ENCODE measurements at places on chromosomes 12 and 14.
A peak's percentile ranks its signal among the peaks of the same experiment; 100 is the strongest.

DNA sequence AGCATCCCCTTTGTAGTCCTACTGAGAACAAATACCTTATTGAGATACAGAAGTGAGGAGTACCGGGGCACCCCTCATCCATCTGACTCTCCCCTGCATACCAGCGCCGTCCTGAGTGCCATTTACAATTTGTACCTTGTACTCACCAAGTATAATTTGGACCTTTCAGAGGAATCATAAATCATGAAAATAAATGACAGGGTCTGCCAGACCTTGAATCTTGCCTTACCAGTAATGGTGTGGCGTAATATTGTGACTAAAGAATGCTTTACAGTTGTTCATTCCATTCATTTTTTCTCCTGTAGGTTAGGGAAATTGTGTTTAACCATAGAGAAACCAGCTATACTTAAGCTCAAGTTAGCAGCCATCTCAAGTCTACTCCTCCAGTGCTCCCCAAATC, 243.7 kb upstream of the RGS6 start:
- peaks cover 5% of the 10 kb centered on the region for H3K4me1 ChIP-seq
- H3K27me3 ChIP-seq = no peaks in the 10 kb centered on the region
- H3K27ac ChIP-seq = no peak overlapping the region
- no peak for ATAC-seq
- H3K36me3 ChIP-seq = no peaks in the 10 kb centered on the region
- H3K4me3 ChIP-seq = no peak overlapping the region

DNA sequence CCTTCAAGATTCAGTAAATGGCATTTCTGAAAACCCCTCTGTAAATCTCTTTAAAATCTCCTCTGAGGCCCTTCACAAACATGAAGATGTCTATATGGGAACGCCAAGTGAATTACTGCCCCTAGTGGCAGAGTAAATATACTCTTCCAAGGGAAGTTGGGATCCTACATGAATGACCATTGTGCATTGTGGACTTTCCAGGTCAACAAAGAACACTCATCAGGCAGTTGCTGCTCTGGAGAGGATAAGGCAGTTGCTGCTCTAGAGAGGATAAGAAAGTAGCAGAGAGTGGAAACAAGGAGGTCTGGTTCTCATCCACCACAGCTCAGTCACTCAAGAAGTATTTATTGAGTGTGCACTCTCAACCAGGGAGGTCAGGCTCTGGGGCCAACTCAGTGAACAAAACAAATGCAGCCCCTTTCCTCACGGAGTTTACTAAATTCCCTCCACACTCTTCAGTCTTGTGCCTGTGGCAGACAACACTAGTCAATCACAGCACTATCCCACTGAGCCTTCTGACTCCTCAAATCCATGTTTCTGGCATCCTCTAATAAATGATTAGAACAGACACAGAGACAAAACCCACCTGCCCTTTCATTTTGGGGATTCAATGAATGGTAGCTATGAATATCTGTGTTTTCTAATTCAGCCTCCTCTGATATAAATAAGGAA, 52.9 kb downstream of the SVOP start:
- H3K36me3 ChIP-seq = no peaks in the 10 kb centered on the region
- H3K4me3 ChIP-seq = no peak overlapping the region
- H3K27ac ChIP-seq = no peak overlapping the region
- no peaks in the 10 kb centered on the region for H3K4me1 ChIP-seq

DNA sequence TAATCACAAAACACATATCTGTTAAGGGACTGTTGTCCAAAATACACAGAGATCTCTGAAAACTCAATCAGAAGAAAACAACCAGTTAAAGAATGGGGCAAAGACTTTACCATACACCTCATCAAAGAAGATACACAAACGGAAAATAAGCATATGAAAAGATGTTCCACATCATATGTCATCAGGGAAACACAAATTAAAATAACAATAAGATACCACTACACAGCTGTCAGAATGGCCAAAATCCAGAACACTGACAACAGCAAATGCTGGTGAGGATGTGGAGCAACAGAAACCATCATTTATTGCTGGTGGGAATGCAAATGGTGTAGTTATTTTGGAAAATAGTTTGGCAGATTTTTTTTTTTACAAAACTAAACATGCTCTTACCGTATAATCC, 220.5 kb upstream of the FOXN3 start:
- no peak overlapping the region for H3K27ac ChIP-seq
- H3K27me3 ChIP-seq = no peaks in the 10 kb centered on the region
- H3K4me3 ChIP-seq = no peak overlapping the region
- ATAC-seq = no peak
- no peaks in the 10 kb centered on the region for H3K36me3 ChIP-seq

GRCh38 chr14:94541234-94541975, 19.8 kb upstream of the SERPINA4 start:
- peaks cover 54% of the 10 kb centered on the region for H3K27me3 ChIP-seq
- ATAC-seq = no peak
- no peaks in the 10 kb centered on the region for H3K36me3 ChIP-seq
- no peak overlapping the region for H3K4me3 ChIP-seq
- no peaks in the 10 kb centered on the region for H3K4me1 ChIP-seq

DNA sequence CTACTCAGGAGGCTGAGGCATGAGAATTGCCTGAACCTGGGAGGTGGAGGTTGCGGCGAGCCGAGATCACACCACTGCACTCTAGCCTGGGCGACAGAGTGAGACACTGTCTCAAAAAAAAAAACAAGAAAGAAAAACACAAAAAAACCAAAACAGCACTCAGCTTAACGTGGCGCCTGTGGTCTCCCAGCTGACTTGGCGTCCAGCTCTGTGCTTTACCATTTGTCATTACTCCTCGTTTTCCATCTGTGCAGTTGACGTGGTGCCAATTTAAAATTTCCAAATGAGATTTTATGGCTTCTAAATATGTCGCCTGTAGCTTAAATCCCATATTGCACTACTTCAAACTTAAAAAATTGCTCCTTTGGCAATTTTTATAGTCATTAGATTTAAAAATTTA, 2.0 kb downstream of the MGP start:
- peaks cover 13% of the 10 kb centered on the region for H3K36me3 ChIP-seq
- H3K4me3 ChIP-seq = peak overlapping the region; percentile 98
- H3K27ac ChIP-seq = peak overlapping the region; percentile 98
- H3K4me1 ChIP-seq = peaks cover 30% of the 10 kb centered on the region

GRCh38 chr14:91956616-91957015, 9.1 kb upstream of the FBLN5 start:
- H3K4me3 ChIP-seq = no peak overlapping the region
- no peaks in the 10 kb centered on the region for H3K36me3 ChIP-seq
- H3K27me3 ChIP-seq = peaks cover 8% of the 10 kb centered on the region
- H3K27ac ChIP-seq = no peak overlapping the region
- no peaks in the 10 kb centered on the region for H3K4me1 ChIP-seq
- ATAC-seq = no peak

- H3K4me1 ChIP-seq = no peaks in the 10 kb centered on the region
- H3K4me3 ChIP-seq = no peak overlapping the region
- no peaks in the 10 kb centered on the region for H3K36me3 ChIP-seq
- no peaks in the 10 kb centered on the region for H3K27me3 ChIP-seq
Measured at GRCh38 chr14:85416771-85417170, 113.2 kb upstream of the FLRT2 start.

DNA sequence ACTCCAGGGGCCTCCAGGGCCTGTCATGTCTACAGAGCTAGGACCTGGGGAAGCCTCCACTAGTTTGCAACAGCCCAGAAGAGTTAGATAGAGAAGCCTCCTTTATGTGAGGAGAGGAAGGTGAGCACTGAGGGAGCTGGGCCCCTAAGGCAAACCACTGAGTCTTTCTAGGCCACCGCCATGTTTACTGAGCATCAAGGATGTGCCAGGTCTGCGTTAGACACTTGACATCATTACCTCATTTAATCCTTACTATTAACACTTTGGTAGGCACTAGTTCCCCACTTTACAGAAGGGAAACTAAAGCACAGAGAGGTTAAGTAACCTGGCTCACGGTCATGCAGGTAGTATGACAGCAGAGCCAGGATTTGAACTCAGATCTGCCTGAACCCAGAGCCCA, 12.9 kb downstream of the CTDSP2 start:
- peak overlapping the region; percentile 61 for H3K27ac ChIP-seq
- H3K36me3 ChIP-seq = peaks cover 16% of the 10 kb centered on the region
- H3K4me1 ChIP-seq = peaks cover 100% of the 10 kb centered on the region

DNA sequence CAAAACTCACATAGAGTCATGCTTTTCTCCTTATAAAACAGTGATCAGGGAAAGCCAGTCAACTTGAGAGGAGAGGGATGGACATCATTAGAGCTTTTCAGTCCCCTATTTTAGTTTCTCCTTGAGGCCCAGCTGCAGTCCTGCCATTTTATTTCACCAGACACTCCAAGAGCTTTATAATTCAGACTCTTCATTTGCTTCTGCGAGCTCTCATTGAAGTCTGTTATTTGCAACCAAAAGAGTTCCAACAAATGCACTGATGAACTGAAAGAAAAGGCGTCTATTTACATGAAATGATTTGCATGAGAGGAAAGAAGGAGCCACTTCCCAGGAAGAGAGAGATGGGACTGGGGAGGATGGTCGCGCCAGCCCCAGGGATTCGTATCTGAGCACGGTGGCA, 86.8 kb downstream of the NDUFA12 start:
- H3K27ac ChIP-seq = no peak overlapping the region
- no peaks in the 10 kb centered on the region for H3K4me1 ChIP-seq
- H3K36me3 ChIP-seq = no peaks in the 10 kb centered on the region
- H3K4me3 ChIP-seq = no peak overlapping the region

DNA sequence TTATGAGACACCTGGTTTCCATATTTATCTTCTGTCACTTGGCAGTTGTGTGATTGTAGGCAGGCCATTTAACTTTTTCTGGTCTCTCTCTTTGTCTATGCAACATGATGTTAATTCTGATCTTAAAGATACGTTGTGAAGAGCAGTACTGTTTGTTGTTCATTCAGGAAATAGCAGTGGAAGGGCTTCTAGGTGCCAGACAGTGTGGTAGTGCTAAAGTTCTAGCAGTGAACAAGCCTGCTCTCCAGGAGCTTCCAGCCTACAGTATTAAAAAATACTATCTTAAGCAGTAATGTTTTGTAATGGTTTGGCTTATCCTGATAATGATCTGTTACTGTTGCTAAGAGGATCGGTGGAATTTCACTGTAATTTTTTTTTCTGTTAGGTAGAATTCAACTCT, 15.2 kb downstream of the NAA30 start:
- no peak overlapping the region for H3K4me3 ChIP-seq
- peaks cover 47% of the 10 kb centered on the region for H3K36me3 ChIP-seq
- no peaks in the 10 kb centered on the region for H3K27me3 ChIP-seq

DNA sequence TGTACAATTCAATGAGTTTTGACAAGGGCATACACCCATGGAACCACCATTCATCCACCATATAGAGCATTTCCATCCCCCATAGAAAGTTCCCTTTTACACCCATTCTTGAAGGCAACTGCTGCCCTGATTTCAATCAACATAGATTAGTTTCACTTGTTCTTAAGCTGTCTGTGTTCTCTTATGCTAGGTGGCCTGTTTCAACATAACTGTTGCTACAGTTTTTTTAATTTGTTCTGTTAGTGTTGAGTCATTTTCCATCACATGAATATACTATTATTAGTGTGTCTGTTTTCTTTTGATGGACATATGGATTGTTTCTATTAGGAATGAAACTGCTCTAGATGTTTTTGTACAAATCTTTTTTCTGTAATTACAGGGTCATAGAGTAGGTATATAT, 123.4 kb downstream of the PTPRQ start:
- peaks cover 5% of the 10 kb centered on the region for H3K4me1 ChIP-seq
- no peaks in the 10 kb centered on the region for H3K27me3 ChIP-seq
- ATAC-seq = no peak
- no peak overlapping the region for H3K4me3 ChIP-seq
- no peaks in the 10 kb centered on the region for H3K36me3 ChIP-seq

GRCh38 chr14:36301159-36301558, 19.3 kb downstream of the MBIP start:
- H3K4me3 ChIP-seq = no peak overlapping the region
- no peaks in the 10 kb centered on the region for H3K27me3 ChIP-seq
- ATAC-seq = no peak
- H3K4me1 ChIP-seq = no peaks in the 10 kb centered on the region
- no peak overlapping the region for H3K27ac ChIP-seq
- H3K36me3 ChIP-seq = peaks cover 4% of the 10 kb centered on the region

DNA sequence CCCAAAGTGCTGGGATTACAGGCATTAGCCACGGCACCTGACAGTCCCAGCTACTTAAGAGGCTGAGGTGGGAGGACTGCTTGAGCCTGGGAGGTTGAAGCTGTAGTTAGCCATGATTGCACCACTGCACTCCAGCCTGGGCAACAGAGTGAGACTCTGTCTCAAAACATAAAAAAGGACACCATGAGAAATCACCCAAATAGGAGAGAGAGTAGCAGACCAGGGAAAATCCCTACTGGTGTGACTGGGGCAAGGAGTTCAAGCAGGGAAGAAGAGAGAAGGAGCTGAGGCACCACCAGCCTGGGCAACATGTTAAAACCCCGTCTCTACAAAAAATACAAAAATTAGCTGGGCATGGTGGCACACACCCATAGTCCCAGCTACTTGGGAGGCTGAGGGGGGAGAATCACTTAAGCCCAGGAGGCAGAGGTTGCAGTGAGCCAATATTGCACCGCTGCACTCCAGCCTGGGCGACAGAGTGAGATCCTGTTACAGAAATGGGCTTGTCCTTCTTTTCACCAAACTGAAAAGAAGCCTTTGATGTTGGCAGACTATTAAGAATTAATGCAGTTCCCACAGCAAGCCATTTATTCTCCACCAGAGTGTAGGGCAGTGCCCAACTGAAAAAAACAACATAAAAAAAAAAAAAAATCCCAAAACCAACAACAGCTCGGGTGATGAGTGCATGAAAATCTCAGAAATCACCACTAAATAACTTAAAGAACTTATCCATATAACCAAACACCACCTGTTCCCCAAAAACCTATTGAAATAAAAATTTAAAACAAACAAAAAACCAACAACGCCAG, 4.5 kb upstream of the SRSF9 start:
- H3K4me1 ChIP-seq = no peaks in the 10 kb centered on the region
- H3K36me3 ChIP-seq = no peaks in the 10 kb centered on the region
- H3K4me3 ChIP-seq = no peak overlapping the region

DNA sequence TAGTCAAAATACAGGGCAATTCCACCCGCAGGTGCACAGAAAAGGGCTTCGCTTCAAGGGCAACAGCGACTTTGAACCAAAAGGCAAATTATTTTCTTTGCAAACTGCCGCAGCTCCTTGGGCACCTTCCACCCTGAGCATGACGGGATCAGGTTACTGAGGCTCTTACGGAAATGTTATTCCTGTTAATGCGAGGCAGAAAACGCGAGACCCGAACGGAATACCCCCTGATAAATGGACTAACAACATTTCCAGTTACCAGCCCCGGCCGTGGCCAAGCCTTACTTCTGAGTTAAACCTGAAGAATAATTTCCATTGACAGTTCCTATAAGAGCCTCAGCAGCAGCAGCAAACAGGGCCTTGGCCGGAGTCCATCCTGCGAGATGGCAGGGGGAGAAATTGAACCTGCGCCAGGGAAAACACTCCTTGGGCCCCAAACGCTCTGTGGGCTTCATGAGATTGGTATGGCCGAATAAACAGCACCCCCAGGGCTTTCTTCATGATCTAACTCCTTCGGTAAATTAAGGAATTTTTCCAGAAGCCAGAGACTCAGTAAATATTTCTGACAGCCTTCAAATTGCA, 70.0 kb upstream of the DICER1 start:
- no peak overlapping the region for H3K4me3 ChIP-seq
- H3K36me3 ChIP-seq = no peaks in the 10 kb centered on the region
- no peaks in the 10 kb centered on the region for H3K4me1 ChIP-seq
- no peak overlapping the region for H3K27ac ChIP-seq
- no peak for ATAC-seq

- no peaks in the 10 kb centered on the region for H3K36me3 ChIP-seq
- peaks cover 8% of the 10 kb centered on the region for H3K4me1 ChIP-seq
- H3K27me3 ChIP-seq = peaks cover 77% of the 10 kb centered on the region
- ATAC-seq = no peak
- H3K27ac ChIP-seq = no peak overlapping the region
Measured at GRCh38 chr14:100590726-100591452, 3.7 kb upstream of the BEGAIN start.

GRCh38 chr14:68471029-68471963, 321.6 kb downstream of the ZFP36L1 start:
- H3K4me1 ChIP-seq = peaks cover 3% of the 10 kb centered on the region
- H3K4me3 ChIP-seq = no peak overlapping the region
- ATAC-seq = no peak
- H3K27me3 ChIP-seq = no peaks in the 10 kb centered on the region
